ENCODE measurements at places on chromosomes 1 and 21. TPM values are rescaled to one million over a fixed set of nuclear protein-coding genes. Genes with fewer than 3 reads are reported as not detected.

- peak; percentile 43 for DNase-seq
These were observed 27.4 kb downstream of the SYF2 start for GRCh38 chr1:25204797-25205480.

The MMP23B gene
- total RNA-seq, result 2.0 TPM

DNA sequence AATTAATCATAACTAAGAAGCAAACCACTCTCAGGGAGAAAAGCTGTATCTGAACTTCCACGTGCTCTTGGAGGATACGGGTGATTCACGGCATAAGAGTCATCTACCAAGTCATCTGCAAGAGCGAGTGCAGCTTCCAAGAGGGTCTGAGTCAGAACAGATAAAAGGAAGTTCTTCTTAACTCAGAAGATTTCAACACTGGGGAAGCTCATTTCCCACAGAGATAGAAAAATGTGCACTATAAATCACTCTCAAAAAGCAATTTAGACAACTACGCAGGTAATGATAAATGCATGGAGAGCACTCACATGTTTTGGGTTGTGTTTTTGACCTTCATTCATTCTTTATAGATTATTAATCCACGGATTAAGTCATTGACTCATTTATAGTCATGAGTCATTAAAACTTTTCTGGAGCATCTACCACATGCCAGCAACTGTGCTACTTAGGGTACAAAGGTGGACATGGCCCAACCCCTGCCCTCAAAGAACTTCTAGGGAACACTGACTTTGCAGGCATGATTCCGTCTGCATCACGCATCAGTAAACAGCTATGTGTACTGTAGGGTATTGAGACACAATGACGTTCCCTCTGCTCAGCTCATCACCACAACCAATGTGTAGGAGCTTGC lies 20.8 kb downstream of the KCNJ15 start:
- no peak for DNase-seq

The SPTA1 gene
- not detected for total RNA-seq

GRCh38 chr1:156165083-156165482 lies 11.7 kb downstream of the SEMA4A start:
- no peak for DNase-seq

DNA sequence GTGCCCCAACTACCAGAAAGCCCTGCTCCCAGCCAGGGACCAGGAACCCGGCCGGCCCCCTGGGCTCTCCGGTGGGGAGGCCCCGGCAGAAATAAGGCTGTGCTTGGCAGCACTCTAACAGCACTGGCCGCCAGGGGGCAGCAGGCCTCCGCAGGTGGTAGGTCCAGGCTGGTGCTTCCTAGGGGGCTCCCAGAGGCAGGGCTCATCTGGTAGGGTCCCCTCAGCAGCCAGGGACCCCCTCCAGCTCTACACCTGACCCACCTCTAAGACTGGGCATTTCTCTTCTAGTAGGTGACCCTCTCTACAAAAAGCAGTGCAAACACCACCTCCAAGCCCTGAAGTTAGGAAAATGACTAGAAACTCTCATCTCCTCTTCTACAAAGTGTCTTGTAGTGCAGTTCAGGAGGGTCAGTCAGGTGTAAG lies 85.6 kb downstream of the STUM start:
- DNase-seq, result peak; percentile 84

- DNase-seq, result no peak
These were observed 95.9 kb upstream of the SGIP1 start for GRCh38 chr1:66438062-66438461.

The NBPF15 gene
- 23.9 TPM for total RNA-seq

The GSTM4 gene
- total RNA-seq, result 18.5 TPM

The LDLRAD1 gene
- not detected for total RNA-seq

The RHEX gene
- not detected for total RNA-seq

DNA sequence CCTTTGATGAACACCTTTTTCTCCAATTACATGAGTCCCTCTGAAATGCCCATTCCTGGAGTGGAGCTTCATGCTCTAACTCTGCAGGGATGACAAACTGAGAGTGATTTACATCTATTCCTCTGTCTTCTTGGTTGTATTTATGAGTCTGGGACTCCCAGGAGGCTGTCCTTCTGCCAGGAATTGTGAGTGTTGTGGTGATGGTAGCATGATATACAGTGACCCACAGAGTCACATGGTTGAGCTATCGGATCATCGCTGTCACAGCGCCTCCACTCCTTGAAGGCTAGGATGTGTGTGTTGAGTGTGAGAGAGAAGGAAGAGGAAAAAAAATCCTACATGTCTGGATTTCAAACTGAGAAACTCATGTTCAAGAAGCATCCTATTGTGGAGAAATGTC lies 163.4 kb upstream of the CACNA1E start:
- DNase-seq, result peak; percentile 12

DNA sequence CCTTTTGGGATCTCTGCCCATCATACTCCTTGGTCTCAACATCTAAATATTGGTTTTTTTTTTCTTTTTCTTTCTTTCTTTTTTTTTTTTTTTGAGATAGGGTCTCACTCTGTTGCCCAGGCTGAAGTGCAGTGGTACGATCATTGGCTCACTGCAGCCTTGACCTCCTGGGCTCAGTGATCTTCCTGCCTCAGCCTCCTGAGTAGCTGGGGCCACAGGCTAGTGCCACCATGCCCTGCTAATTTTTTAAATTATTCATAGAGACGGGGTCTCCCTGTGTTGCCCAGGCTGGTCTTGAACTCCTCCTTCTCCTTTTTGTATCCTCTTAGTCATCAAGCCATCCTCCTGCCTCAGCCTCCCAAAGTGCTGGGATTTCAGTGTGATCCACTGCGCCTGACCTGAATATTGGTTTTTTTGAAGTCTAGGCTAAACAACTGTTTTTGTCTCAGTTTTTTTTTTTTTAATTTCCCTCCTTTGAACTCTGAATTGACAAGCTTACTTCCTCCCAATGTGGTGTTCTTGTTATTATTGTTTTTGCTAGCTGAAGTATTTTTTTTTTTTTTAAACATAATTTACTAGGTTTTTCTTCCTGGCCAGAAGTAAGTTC lies 30.9 kb downstream of the MAPKAPK2 start:
- DNase-seq, result no peak

- DNase-seq, result no peak
These were observed 40.9 kb downstream of the L1TD1 start for GRCh38 chr1:62235576-62235975.

- DNase-seq, result no peak
These were observed 153.3 kb upstream of the LYPLAL1 start for GRCh38 chr1:219020386-219020785.

The OR2T35 gene
- total RNA-seq, result not detected

The RNF186 gene
- not detected for total RNA-seq

GRCh38 chr1:198118134-198118533 lies 38.7 kb upstream of the NEK7 start:
- DNase-seq, result no peak

GRCh38 chr1:235075048-235075776 lies 53.4 kb downstream of the TOMM20 start:
- DNase-seq, result peak; percentile 43

The SIPA1L2 gene
- 0.23 TPM for total RNA-seq

GRCh38 chr1:28236656-28237322 lies 865 bp downstream of the ATP5IF1 start:
- no peak for DNase-seq

The TRIM17 gene
- total RNA-seq, result 2.8 TPM

DNA sequence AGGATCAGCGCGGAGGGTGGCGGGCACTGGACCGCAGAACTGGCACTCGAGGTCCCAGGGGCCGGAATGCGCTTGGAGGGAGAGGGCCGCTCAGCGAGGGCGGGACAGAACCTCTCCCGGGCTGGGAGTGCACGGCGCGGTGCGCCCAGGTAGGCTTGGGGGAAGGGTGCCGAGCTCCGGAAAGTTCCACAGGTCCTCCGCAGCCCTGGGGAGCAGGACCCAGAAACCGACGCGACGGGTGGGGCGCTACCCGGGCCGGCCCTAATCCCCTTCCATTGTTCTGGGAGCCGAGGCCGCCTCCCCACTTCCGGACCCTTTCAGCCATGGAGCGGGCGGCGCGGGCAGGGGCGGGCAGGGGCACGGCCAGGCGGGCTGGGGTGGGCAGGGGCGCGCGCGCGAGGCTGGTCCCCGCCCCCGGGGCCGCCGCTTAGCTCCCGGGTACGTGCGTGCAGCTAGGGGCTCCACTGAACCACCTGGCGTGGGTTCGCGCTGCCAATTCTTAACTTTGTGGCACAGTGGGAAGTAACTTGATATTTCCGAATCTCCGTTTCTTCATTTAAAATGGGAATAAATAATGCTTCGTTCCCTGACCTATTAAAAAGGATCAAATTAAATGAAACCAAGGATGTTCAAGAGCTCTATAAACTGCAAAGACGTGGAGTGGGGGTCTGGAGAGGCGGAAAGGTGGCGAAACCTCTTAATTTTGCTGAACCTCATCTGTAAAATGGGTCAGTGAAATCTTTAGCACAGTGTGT lies 20.7 kb downstream of the LGR6 start:
- DNase-seq, result no peak

GRCh38 chr1:26959722-26960624 lies at the start of gene KDF1:
KDF1 (minus strand) TSS chr1:26960468; CDS start chr1:26952380, 8,088 bp downstream.
- DNase-seq, result peak; percentile 43

DNA sequence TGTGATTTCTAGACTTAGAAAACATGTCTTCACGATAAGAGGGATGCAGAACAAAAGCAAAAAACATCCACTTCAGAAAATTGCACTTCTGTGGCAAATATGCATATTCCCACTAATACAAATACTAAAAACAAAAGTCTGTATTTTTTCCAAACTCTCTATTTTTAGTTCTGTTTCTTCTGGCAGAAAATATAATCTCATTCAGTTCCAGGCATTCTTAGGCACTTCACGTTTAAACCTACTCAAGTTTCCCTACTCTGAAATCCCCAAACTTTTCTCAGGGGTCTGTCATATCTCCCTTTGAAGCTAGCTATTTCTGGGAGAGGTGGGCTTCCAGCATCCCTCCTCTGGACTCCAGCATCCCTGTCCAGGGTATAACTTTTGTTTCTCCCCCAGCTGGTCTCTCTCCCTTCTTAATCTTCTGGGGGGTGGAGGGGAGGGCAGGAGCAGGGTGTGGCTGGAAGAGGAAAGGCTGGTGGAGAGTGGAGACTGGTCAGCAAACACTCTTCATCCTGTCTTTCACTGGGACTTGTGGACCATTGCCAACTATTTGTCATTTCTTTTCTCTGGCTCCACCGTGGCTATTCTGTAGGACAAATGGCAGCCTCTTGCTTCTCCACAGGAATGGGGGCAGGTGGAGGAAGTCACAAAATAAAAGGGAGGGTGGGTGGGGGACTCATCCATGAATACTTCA lies 19.6 kb upstream of the NCF2 start:
- DNase-seq, result no peak

DNA sequence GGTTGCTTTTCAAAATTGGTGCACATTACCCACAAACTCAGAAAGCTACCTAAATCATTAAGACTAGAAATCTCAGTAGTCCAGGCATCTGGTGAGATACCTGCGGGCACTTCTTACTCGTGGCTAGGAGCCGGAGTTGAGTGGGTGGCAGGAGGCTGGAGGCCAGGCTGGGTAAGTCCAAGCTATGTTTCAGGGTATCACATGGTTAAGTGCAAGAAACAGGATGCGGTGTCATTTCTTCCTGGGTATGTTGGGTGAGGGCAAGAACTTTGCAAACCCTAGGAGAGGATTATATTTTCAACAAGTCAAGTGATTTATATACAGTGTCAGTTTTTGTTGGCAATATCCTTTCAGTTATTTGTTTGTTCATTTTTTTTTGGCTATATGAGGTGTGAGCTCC lies 41.0 kb downstream of the VANGL1 start:
- no peak for DNase-seq

GRCh38 chr1:117818456-117818855 lies 111.0 kb downstream of the GDAP2 start:
- no peak for DNase-seq

DNA sequence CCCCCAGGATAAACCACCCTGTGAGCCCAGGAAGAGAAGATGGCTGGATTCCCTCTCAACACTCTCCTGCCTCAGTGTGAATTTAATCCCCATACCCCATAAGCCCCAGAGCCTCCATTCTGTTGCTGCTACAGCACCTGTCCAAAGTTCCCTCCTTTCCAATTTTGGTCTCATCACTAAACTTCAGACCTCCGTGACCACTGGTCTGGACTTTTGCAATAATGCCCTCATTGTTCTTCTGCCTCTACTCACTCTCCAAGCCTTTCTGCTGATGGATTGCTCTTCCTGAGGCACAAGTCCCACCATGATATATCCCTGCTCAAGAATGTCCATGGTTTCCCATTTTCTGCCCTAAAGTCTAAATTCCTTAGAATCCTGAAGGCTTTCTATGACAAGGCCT lies 83.2 kb downstream of the CD58 start:
- no peak for DNase-seq

Data from activated CD8-positive, alpha-beta T cell treated with anti-CD3 and anti-CD28 coated beads, Interleukin-2, amount 10 ng/mL, durations not matched to agents 7 days and 5 days (primary cell).